ENCODE measurements at places on chromosomes 11 and 22.

- peak; percentile 46 for DNase-seq
Measured at GRCh38 chr22:24427500-24428164, at the start of gene ADORA2A. Gene ADORA2A, plus strand, starts transcription at chr22:24427599. Its CDS starts 5,806 bp downstream, at chr22:24433405.

DNA sequence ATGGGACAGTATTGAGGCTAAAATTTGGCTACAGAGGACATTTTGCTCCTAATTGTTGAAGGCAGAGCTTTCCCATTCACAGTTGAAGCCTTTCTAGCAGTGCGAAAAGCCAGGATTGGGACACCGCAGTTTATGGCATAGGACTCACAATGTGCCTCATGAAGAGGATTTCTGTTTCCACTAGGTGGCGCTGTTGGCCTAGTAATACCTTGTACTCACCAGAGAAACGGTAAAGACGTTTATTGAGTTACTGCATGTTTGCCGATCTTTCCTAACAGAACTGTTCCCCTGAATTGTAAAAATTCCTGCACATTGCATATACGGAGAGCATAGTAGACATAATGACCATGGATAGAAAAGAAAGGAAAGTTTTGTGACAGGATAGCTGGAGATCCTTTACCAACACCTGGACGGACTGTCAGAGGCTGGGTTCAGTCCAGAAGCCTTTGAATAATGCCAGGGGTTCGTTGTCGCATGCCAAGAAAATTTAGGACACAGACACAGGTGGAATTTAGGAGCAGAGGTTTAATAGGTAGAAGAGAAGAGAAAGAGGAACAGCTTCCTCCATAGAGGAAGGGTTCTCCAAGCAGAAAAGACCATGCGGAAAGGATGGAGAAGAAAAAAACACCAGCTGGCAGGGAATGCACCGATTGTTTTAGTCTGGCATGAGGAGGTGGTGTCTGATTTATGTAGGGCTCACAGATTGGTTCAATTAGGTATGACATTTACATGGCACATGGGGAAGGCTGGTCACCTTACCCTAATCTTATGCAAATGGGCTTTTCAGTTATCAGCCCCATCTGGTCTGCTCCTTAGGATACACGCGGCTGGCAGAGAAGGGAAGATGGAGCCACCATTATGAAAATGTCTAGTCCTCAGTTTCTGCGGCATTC lies 10.8 kb upstream of the OR51D1 start:
- no peak for DNase-seq

GRCh38 chr22:50027639-50028537 lies 15.3 kb upstream of the IL17REL start:
- DNase-seq, result no peak

- DNase-seq, result no peak
Measured at GRCh38 chr22:20064140-20064480, 15.9 kb upstream of the DGCR8 start.

GRCh38 chr11:112652786-112653390 lies 308.3 kb upstream of the NCAM1 start:
- no peak for DNase-seq

DNA sequence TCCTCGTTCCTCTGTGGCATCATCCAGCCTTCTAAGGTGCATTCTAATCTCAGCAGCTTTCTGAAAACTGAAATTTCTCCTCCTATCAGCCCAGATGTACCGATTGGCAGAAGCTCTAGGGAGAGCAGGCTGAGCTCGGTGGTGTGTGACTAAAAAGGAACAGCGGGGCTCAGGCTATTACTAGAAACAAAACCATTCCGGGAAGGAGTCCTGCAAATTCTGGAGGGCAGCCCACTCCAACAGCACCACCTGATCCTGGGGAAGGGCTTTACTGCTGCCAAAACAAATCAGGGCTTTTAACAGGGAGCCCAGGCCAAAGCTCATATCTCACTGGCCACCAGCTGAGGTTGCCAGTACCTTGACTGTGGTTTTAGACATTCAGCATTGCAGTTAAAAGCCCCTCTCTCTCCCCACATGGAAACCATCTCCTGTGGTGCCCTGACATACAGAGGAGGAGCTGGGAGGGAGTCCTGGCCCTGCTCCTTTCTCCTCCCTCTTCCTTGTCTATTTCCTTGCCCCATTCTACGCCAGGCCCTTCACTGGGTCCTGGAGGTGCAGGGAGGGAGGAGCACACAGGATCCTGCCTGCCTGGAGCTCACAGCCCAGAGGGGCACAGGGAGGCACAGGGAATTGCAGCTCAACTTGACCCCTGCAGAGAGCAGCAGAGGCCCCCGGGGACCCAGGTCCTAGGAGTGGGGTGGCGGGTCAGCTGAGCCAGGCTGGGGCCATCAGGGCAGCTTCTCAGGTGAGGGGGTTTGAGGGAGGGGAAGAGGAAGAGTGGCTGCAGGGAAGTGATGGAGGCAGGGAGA lies 889 bp downstream of the PLAAT4 start:
- no peak for DNase-seq

DNA sequence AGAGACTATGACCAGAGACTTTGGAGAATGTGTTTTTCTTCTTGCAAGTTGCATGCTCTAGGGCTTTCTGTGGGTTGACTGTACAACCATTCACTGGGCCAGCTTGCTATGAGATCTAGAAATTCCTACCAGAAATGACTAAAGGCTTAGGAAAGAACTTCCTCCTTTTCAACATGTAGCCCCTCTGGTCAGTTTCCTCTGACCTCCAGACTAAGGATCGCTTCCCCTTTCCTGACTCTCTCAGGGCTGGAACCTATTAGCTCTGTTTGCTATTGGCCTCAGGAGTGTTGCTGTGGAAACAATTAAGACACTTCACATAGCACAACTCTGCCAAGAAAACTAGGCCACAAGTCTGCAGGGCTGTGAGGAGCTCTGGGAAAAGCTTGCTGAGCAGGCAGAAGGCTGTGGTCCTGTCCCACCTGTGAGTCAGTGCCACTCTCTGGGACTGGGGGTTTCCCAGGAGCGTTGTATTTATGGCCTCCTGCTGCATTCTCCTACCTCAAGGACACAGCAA lies 10.7 kb downstream of the CRY2 start:
- DNase-seq, result no peak

GRCh38 chr22:40433416-40434090 lies 63.2 kb downstream of the SGSM3 start:
- no peak for DNase-seq

DNA sequence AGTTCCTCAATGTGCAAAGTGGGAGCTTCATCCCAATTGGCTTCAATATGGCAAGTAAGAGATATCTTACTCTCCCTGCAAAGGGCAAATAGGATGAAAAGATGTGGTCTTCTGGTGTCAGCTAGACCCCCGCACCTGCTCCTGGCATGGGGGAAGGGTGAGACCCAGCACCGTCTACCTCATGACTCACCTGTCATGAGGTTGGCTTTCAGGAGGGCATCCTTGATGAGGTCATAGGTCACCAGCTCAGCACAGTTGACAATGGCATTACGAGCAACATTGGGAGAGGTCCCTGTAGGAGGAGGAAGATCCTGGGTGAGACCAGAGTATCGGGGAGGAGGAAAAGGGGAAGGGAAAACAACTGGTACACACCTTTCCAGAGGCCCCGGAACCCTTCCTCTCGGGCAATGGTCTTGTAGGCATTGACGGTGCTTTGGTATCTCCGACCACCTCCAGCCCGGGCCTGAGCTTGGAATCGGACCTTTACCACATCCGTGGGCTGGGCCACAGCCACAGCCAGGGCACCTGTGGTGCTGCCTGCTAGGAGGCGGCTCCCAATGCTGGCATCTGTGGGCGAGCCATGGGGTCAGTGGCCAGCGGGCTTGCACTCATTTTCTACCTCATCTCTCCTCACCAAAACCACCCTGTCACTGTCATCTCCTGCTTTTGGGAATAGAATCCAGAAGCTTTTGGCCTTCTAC lies 6.0 kb downstream of the UCP2 start:
- DNase-seq, result no peak

- DNase-seq, result no peak
Measured at GRCh38 chr22:47048123-47049077, 285.9 kb downstream of the TBC1D22A start.

DNA sequence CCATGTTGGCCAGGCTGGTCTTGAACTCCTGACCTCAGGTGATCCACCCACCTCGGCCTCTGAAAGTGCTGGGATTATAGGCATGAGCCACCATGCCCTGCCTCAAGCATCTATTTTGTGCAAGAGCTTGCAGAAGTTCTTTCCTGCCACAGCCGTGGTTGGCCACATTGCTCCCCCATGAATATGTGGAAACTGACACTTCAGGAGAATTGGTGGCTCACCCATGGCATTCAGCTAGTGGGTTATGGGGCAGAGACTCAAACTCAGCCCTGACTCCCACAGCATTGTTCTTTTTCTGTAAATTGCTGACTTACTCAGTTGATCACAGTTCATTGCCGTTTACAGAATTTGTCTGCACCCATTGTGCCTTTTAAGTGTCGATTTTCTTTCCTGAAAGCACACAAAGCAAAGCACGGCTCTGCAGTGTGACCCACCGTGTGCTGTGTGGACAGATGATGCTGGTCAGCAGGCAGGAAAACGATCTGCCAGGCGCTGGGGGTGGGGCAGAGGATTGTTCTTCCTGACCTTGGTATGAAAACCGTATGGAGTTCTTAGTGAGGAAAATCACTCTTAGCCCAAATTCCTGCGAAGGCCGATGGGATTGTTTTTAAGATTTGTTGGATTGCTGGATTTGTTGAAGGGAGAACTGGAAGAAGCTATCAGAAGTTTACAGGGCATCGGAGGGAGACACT lies 115.6 kb downstream of the PTPRJ start:
- no peak for DNase-seq

GRCh38 chr11:125253795-125254525 lies 89.4 kb downstream of the PKNOX2 start:
- DNase-seq, result no peak

GRCh38 chr22:19904935-19905334 lies 36.6 kb upstream of the COMT start:
- DNase-seq, result no peak

DNA sequence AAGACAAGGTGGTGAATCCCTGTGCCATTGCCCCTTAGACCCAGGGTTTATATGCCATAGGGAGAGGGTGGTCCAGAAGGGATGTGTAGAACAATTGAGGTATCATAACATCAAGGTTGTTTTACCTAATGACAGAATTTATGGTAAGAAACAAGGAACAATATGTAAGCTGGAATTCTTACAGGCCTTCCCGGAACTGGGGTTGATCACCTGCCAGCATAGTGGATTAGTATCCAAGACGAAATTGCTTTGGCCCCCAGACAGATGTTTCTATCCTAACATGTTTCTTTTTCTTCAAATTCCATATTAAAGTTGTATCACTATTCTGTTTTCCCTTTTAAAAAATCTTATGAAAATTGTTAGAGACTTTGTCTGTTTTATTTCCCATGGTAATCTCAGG lies 343.8 kb upstream of the ANO3 start:
- no peak for DNase-seq

- no peak for DNase-seq
Measured at GRCh38 chr22:25064894-25065560, 112.5 kb downstream of the KIAA1671 start.

DNA sequence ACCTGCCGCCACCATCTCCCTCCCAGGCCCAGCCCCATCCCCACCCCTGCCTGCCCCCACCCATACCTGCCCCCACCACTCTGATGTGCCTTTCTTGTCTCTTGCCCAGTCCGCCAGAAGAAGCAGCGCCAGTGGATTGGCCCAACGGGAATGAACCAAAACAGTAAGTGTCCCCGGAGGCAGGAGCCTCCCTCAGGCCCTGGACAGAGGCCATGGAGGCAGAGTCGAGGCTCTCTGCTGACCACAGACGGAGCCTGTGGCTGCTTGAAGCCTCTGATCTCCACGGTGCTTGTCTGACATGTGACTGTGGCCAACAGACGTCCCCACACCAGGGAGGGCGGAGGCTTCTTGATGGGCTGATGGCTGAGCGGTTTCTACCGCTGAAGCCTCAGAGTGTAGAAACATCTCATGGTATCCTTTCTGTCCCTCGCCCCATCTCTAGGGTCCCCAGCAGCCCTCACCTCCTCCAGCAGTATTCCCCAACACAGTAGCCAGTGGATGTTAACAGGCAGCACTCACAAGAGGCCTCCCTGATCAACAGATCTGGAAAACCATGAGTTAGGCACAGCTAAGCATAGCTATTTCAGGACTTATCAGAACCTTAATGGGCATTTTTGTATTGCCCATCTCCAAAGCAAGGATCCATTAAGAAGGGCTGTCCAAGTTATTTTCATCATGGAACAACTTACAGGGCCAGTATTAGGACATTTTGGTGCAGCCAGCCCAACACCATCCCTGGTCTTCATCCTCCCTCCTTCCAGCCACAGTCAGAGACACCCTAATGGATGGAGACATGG lies 21.7 kb downstream of the CD5 start:
- DNase-seq, result no peak

- DNase-seq, result no peak
Measured at GRCh38 chr22:46030231-46030880, 53.4 kb upstream of the WNT7B start.

- DNase-seq, result no peak
Measured at GRCh38 chr22:24687322-24687721, 84.3 kb downstream of the GGT1 start.

GRCh38 chr11:31808721-31809540 lies 2.2 kb downstream of the PAX6 start:
- no peak for DNase-seq

- no peak for DNase-seq
Measured at GRCh38 chr11:106306942-106307341, 229.5 kb downstream of the AASDHPPT start.

DNA sequence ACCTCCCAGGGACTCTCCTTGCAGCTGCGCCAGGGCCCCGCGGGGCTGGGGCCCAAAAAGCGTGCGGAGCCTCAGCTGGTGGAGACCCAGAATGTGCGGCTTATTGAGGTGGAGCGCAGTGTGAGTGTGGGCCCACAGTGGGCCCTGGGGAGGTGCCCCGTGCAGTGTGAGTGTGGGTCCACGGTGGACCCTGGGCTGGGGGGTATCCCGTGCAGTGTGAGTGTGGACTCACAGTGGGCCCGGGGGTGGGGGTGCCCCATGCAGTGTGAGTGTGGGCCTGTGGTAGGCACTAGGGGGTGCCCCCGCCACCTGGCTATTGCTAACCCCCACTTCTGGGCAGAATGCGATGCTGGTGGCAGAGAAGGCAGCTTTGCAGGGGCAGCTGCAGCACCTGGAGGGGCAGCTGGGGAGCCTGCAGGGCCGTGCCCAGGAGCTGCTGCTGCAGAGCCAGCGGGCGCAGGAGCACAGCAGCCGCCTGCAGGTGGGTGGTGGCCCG lies 7.8 kb upstream of the RPS6KA4 start:
- DNase-seq, result no peak
